Kidney glomerular epithelial cell (primary cell): ENCODE measurements at places on chromosomes 13 and 19.
A peak's percentile ranks its signal among the peaks of the same experiment; 100 is the strongest.

DNA sequence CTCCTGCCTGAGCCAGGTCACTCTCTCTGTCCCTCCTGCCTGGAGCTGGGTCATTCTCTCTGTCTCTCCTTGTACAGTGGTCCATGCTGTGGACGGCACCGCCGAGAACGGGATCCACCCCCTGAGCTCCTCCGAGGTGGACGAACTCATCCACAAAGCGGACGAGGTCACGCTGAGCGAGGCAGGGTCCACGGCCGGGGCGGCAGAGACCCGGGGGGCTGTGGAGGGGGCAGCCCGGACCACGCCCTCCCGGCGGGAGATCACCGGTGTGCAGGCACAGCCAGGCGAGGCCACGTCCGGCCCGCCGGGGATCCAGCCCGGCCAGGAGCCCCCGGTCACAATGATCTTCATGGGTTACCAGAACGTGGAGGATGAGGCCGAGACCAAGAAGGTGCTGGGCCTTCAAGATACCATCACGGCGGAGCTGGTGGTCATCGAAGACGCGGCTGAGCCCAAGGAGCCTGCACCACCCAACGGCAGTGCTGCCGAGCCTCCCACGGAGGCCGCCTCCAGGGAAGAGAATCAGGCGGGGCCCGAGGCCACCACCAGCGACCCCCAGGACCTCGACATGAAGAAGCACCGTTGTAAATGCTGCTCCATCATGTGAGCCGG is 4.6 kb upstream of the MISP start:
- no peak for DNase-seq

DNA sequence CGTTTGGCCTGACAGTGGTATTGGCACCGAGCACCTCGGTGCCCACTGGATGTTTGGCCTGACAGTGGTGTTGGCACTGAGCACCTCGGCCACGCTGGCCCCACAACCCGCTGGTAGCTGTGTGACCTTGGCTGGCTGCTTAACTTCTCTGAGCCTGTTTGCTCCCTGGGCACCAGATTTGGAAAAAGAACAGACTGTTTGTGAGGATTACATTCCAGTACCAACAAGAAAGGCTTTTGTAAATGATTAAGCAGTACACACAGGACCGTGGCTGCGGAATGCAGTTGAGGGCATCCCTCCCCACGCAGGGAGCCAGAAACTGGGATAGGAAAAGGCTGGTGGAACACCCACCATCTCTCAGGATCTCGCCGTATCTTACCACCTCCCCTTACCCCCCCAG is 31.9 kb downstream of the SLC25A42 start:
- DNase-seq = no peak

DNA sequence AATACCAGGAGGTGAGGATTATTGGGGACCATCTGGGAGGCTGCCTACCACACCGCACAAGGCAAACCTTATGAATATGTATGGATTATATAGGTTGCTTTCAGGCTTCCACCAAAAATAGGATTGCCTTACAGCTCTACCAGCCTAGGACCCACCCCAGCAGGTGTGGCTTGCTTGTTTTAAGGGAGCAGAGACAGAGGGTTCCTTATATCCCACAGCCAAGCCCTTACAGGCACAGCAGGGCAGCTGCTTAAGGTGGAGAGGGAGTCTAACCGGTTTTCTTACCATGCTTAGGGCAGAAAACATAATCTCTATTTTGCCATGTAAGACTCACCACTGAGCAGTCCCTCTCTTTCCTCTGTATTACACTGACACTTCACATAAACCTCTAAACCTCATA is 16.1 kb upstream of the TTYH1 start:
- DNase-seq = no peak

GRCh38 chr19:49473868-49474541 is at the start of gene FLT3LG:
Gene FLT3LG, plus strand, starts transcription at chr19:49474215. Its CDS starts 425 bp downstream, at chr19:49474640.
- DNase-seq = peak; percentile 53

DNA sequence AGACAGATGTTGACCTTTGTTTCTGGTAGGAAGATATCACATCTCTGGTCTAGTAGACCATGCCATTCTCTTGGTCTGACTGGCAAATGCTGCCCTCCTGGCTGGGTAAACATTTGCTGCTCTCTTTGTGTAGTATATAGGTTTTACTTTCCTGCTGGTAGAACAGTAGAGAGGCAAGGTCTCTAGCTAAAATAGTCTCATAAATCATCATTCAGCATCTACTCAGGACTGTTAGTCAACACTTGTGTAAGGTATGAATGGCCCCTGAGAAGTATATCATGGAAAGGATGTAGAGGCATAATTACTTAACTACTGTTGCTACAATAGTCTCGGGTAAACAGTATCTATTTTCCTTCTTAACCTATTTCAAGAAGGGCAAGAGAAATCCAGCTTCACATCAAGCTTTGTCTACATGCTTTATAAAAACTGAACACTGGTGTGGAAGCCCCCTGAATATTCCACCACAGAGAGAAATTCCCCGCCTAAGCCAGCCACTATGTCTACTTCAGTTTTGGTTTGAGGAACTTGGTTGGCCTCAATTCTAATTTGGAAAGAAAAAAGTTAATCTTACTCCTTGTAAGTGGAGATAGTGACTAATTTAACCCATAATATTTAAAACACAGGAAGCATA is 18.4 kb upstream of the MYCBP2 start:
- no peak for DNase-seq

- no peak for DNase-seq
Observed at GRCh38 chr19:18663940-18664530, 19.4 kb upstream of the CRTC1 start.

GRCh38 chr19:42219812-42220750 is at the start of gene ZNF526:
Gene ZNF526, plus strand, starts transcription at chr19:42220312. Its CDS starts 4,092 bp downstream, at chr19:42224404.
- DNase-seq = peak; percentile 93

DNA sequence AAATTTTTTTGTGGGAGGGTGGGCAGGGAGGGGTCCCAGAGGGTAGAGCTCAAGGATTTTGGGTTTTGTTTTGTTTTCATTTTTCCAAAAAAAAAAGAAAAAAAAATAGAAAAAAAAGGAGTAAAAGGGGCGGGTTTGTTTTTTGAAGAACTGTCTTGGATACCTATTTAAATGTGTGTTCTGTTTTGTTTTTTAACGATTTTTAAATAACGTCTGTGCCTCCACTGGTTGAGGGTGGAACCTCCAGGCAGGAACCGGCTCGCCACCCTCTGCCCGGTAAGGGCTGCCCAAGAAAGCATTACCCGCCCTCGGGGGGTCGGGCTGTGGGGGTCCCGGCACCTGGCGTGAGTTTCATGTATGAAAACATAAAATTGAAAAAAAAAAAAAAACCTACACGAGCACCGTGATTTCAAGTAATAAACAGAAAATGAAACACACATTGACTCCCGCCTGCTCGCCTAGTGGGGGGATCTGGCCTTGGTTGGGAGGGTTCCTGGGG is 10.4 kb downstream of the MIDN start:
- no peak for DNase-seq

DNA sequence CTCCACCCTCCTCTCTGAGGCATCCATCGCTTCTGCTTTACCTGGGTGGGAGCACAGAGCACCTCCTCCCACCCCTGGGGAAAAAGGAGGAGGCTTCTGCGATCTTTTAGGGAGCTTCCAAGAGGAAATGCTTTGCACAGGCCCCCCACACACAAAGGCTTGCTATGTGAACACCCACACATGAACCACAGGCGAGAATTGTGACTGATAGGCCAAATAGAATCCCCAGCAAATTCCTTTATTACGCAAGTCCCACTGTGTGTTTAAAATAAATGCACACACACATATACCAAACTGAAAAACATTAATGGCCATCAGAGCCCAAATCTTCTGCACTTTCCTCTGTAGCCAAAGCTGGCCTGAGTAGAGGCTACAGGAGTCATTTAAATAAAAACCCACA is 50.6 kb downstream of the HSPH1 start:
- no peak for DNase-seq

DNA sequence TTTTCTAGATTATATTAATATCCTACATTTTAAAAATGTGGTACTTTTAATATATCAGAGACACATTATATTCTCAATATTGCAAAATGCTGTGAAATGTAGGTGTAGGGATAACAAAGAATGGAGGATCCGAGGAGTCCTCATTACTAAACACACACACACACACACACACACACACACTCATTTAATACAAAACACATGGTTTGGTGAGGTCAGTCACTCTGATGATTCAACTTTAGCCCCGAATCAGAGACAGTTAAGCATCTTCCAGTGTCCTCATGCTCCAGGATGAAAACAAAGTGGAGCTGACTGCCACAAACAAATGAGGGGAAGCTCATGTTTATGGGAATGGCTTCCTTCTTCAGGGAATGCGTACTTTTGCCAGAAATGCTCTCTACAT is 147.5 kb downstream of the CYSLTR2 start:
- no peak for DNase-seq

DNA sequence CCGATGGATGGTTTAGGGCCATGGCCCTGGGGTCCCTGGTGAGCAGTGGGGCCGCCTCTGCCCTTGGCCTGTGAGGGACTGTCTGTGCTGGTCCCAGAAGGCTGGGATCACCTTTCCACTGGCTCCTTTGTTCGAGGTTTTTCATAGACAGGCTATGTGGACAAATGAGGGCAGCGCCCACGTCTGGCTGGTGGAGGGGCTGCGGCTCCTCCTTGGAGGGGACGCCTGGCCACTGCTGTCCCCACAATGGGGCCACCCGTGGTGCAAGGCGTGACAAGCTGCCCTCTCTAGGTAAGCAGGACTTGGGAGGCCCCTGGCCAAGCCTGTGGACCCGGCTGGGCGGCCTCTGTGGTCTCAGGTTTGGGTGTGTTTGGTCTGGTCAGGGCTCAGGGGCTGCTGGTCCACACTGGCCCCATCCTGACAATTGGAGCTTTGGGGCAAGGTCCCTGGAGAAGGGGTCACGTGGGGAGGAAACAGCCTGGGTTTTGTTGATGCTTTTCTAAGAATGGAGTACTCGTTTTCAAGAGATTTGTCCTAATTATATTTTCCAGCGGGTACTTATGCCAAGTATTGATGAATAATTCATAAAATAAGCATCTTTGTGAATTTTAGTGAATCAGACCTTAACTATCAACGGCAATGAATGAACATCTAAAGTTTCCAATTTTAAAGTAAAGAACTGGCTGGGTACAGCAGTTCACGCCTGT is 33.3 kb downstream of the MCF2L start:
- no peak for DNase-seq

DNA sequence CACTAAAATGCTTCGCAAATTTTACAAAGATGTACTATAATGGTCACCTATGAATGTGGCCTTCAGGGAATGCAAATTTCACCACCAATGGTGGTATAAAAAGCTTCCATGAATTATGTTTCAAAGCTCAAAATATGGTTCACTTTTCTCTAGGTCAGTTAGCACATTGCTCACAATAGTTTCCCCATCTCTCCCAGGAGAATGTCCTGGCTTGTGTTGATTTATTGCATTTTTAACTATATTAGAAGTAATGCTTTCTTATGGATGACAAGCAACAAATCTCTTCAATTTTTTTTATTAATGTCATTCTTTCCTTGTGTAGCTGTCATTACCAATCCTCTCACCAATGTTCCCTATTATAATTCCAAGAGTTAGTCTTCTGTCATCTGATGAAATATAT is 621.2 kb downstream of the TBC1D4 start:
- DNase-seq = no peak

DNA sequence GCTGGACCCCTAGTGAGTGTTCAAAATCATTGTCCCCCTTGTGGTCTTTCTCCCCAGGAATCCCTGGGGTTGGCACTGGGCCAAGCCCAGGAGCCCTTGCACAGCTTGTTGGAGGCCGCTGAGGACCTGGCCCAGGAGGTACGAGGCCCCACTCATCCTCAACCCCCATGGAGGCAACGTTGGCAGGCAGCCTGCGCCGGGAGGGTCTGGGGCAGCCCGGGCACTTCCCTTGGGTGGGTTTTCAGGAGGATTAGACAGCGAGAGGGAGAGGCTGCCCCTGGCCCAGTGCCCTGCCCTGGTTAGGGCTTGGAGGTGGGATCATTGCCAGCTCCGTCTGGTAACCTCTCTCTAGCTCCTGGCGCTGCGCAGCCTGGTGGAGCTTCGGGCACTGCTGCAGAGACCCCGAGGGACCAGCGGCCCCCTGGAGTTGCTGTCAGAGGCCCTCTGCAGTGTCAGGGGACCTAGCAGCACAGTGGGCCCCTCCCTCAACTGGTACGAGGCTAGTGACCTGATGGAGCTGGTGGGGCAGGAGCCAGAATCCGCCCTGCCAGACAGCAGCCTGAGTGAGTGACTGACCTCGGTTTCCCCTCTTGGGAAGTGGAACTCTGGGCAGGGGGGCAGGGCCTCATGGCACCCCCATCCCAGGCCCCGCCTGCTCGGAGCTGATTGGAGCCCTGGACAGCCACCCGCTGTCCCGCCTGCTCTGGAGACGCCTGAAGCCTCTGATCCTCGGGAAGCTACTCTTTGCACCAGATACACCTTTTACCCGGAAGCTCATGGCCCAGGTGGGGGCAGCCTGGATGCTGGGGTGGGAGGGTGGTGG is 3.0 kb downstream of the ABCA7 start:
- no peak for DNase-seq

DNA sequence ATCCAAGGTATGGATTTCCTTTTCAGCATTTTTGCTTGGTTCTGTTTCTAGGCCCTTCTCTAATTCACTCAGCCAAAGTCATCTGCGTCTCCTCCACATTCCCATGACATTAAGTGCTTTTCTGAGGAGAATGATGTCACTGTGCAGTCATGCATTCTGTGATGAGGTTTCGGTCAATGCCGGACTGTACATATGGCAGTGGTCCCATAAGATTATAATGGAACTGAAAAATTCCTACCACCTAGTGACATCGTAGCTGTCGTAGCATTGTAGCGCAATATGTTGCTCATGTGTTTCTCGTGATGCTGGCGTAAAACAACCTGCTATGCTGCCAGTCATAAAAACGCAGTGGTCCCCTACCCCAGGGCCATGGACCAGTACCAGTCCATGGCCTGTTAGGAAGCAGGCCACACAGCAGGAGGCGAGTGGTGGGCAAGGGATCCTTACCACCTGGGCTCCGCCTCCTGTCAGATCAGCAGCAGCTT is 63.4 kb upstream of the TNFRSF19 start:
- peak; percentile 95 for DNase-seq

DNA sequence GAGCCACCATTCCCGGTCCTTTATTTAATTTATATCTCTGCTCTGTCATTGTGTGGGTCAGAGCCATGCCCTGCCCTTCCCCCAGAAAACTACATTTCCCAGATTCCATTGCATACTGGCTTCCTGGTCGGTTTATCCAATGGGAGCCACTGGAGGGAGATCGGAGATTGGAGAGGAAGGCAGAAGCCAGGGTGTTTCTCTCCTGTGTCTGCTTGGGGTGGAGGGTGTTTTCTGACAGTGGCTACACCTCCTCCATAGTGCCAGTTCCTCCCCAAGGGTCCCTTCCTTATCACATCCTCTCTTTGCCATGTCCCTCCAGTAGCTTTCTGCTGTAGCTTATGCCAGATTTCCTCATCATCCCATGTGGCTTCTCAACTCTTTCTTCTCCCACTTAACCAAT is 19.0 kb downstream of the OLFM2 start:
- DNase-seq = peak; percentile 7

DNA sequence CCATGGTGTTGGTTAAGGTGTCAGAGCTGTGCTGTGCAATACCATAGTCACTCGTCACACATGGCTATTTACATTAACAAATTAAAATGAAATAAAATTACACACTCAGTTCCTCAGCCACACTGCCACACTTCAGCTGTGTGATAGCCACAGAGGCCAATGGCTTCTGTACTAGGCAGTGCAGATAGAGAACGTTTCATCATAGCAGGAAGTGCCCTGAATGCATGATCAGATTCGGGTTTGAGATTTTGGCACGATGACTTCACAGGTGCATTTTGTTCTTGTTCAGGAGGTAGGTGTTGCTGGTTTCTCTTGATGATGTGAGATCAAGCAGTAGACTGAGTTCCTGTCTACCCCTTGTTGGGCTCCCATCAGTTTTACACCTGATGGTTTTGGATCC is 6.5 kb downstream of the ARMC6 start:
- no peak for DNase-seq
